Activated CD4-positive, alpha-beta memory T cell treated with anti-CD3 and anti-CD28 coated beads, Interleukin-2, amount 10 ng/mL, durations not matched to agents 7 days and 5 days (primary cell): ENCODE measurements at places on chromosomes 11 and 22. TPM values are rescaled to one million over a fixed set of nuclear protein-coding genes. Genes with fewer than 3 reads are reported as not detected.

- DNase-seq: no peak
These were observed 57.6 kb downstream of the JRKL start for GRCh38 chr11:96447208-96448110.

DNA sequence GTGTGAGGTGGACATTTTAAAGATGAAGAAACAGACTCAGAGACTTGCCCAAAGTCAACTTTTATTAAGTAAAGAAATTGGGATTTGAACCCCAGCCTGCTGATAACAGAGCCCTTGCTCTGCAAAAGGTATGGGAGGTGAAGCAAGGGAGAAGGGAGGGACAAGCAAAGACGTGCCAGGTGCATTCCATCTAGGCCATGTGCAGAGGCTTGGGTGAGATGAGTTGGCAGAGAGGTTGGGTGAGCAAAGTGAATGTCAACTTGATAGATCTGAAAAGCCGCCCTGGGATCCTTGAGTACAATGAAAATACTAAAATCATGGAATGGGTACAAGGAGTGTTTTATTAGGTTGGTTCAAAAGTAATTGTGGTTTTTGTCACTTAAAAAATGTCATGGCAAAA lies 341.3 kb downstream of the CADM1 start:
- DNase-seq: no peak

DNA sequence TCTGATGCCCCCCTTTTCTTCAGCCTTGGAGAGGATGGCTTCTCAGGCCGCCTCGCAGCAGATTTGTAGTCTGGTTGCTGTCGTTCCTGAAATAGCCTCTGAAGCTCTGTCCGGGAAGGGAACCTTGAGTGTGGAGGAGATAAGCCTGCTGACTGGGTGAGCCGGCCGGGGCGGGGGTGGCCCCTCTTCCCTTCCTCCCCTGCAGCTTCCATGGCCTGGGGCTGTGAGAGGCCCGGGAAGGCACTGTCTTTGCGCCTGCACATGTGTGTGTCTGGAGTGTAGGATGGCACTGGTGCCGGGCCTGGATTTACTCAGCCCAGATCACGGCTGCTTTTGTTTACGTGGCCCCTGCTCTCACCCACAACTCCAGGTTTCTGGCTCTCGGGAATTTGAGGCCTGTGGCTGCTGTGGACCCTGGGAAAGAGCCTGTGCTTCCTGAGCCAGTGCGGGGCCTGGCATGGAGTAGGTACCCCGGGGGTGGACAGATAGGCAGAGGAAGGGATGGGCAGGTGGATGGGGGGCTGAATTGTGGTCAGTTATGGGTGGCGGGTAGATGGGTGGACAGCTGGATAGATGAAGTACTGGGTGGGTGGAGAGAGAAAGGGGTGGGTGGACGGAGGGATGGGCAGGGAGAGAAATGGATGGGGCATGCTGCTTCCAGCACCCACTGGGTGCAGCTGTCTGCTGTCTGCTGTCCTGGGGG lies 16.6 kb downstream of the KCNQ1 start:
- DNase-seq: no peak

The HTR3B gene
- not detected for total RNA-seq
